Sigmoid colon (tissue), 7 donors: ENCODE measurements at places on chromosomes 6 and 20. TPM values are rescaled to one million over a fixed set of nuclear protein-coding genes. Genes with fewer than 3 reads are reported as not detected.

DNA sequence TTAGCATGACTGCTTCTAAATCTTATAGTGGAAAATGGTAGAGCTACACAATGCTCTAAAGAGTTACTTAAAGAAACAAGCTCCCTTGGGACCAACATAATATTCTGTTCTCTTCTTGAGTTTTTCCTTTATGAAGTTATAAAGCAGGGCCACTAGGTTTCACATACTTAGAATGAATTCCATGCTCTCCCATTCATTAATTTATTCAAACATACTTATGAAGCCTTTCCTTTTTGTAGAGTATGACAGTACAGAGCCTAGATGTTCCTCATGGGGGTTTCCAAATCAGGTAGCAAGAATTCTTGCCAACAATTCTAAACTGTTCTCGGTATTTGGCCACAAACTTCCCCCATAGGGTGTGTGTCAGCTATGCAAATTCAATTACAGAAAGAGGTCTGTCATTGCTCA, 20.6 kb upstream of the FABP7 start:
- DNase-seq: no peak

GRCh38 chr20:16390991-16391390, 182.3 kb downstream of the KIF16B start:
- no peak for DNase-seq

- DNase-seq: no peak
Measured at GRCh38 chr6:4093288-4093687, 14.4 kb upstream of the FAM217A start.

- DNase-seq: no peak
Measured at GRCh38 chr6:14200047-14200446, 82.5 kb downstream of the CD83 start.

GRCh38 chr20:59643615-59644061, 39.3 kb downstream of the PHACTR3 start:
- peak; percentile 35 for DNase-seq

GRCh38 chr6:133623621-133624020, 265.3 kb upstream of the TCF21 start:
- DNase-seq: no peak

DNA sequence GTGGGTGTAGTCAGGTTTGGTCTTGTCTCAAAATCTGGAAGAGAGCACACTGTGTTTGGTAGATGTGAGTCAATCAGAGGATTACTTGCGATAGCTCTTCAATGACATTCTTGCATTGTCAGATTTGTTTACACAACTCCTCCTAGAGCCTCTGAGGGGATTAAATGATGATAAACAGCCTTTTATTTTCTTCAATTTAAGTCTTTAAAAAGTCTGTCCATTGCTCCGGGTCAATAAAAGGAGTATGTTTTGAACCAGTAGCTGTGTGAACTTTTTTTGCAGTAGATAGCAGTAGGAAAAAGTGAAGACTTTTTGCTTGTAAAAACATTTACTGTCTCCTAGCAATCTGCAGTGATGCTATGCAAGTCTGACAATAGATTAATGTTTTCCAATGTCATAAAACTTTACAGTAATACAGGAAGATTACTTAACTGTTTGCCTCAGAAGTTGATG, 49.9 kb downstream of the GJA1 start:
- no peak for DNase-seq

DNA sequence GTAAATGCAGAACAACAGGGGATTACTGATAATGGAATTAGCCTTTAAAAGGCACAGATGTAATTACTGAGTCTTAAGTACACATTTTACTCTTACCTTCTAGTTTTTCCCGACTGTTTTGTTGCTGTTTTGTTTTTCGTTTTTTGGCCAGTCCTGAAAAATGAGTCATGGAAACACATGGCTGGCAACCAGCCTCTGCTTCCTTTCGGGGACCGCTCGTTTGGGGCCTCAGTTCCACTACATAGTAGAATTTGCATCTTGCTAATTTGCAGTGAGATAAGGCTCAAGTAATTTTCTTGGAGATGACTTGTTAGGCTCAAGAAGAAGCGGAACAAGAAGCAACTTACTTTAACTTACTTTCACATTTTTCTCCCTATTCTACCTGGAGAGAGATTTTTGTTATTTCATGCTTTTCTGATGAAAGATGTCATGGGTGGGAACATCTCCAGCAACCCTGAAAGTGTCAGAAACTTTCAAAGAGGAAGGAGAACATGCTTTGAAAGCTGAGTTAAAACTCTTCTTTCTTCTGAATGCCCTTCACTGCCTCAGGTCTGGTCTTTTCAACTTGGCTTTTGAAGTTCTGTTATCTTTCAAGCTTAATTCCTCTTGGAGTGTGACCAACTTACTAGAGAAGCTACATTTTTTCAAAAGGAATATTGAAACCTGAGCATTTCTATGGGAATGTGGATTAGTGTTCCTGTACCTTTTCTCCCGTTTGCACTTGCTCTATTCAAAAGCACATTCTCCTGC, 71.5 kb upstream of the HDAC2 start:
- DNase-seq: no peak

The DDX43 gene
- 1.4 TPM for total RNA-seq

The PRPH2 gene
- 3.5 TPM for total RNA-seq

The CST4 gene
- total RNA-seq: not detected

The NOX3 gene
- total RNA-seq: not detected
